ENCODE measurements at places on chromosomes 7 and 10.

- DNase-seq: peak; percentile 87
Observed at GRCh38 chr7:114889646-114890285, 32.1 kb upstream of the MDFIC start.

GRCh38 chr10:3135006-3135405 lies 37.6 kb downstream of the PITRM1 start:
- DNase-seq: no peak

- no peak for DNase-seq
Observed at GRCh38 chr7:140643416-140643815, 2.8 kb upstream of the DENND2A start.

DNA sequence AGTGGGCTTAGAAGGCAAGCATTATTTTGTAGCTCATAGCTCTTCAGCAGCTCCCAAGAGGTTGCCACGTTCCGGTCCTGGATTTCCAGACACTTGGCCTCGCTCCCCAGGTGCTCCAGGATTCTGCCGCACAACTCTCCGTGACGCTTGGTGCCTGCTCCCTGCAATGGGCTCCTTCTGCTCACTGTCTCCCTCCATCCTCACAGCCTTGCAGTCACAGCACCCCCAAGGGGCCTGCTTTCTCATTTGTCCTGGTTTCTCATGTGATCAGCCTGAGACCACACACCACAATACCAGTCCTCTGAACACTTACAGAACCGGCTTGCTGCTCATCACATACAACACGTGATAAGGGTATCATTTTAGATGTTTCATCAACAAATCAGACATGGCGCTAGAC lies 9.8 kb downstream of the IGFBP3 start:
- DNase-seq: no peak

GRCh38 chr7:129649128-129649690 lies 37.7 kb downstream of the NRF1 start:
- no peak for DNase-seq

GRCh38 chr10:2575460-2575859 lies 491.9 kb upstream of the PFKP start:
- DNase-seq: no peak

- DNase-seq: no peak
Observed at GRCh38 chr7:102468478-102469350, 3.9 kb downstream of the LRWD1 start.

- DNase-seq: peak; percentile 52
Observed at GRCh38 chr10:86261941-86262687, 104.5 kb downstream of the GRID1 start.

DNA sequence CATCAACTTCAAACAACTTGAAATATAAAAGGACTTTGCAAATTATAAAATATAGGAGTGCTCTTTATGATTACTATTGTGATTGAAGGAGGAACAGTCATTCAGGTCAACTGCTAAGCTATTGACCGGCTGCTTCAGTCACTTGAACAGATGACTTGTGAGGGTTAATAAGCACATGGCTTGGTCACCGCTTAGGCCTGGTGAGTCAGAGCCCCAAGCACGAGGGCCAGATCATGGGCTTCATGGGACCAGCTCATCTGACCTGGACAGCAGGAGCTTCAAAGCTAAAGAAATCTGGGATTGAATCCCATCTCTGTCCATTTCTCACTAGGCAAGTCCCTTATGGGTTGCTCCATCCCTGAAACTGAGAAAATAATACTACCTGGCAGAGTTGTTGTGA lies 60.4 kb upstream of the ADO start:
- no peak for DNase-seq

- DNase-seq: no peak
Observed at GRCh38 chr10:55233090-55233489, 432.1 kb upstream of the PCDH15 start.

- DNase-seq: no peak
Observed at GRCh38 chr7:53119514-53119941, 84.1 kb downstream of the POM121L12 start.

DNA sequence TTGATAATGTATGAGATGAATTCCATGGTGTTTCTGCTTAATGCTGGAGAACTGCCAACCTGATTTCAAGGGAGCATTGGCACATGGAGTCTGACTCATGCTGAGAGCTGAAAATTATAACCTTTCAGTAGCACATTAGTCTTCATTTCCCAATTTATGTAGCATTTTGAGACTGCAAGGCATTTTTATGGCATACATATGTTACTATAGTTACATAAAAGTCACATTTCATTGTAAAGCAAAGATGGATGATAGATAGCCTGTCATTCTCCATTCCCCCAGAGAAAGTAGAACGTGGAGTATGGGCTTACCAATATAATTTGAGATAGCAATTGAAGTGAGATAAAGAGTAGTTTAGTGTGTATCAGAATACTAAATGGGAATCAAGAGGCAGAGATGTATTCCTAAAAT lies 103.1 kb downstream of the SLC16A9 start:
- DNase-seq: peak; percentile 53

DNA sequence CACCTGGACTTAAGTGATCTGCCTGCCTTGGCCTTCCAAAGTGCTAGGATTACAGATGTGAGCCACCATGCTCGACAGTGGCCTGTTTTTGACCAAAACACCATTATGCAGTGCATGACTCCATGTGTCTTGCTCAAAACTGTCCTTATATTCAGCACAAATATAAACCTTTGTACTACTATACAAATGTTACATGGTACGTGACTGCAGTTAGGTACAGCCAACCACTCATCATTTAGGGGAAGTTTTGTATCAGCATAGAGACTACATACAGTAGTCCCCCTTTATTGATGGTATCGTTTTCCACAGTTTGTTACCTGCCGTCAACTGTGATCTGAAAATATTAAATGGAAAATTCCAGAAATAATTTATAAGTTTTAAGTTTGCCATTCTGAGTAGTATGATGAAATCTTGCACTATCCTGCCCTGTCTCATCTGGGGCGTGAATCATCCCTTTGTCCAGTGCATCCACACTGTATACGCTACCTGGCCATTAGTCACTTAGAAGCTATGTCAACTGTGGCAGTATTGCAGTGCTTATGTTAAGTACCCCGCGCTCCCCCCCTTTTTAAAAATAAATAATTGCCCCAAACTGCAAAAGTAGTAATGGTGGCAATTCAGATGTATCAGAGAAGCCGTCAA lies 23.3 kb upstream of the ZNF282 start:
- no peak for DNase-seq

DNA sequence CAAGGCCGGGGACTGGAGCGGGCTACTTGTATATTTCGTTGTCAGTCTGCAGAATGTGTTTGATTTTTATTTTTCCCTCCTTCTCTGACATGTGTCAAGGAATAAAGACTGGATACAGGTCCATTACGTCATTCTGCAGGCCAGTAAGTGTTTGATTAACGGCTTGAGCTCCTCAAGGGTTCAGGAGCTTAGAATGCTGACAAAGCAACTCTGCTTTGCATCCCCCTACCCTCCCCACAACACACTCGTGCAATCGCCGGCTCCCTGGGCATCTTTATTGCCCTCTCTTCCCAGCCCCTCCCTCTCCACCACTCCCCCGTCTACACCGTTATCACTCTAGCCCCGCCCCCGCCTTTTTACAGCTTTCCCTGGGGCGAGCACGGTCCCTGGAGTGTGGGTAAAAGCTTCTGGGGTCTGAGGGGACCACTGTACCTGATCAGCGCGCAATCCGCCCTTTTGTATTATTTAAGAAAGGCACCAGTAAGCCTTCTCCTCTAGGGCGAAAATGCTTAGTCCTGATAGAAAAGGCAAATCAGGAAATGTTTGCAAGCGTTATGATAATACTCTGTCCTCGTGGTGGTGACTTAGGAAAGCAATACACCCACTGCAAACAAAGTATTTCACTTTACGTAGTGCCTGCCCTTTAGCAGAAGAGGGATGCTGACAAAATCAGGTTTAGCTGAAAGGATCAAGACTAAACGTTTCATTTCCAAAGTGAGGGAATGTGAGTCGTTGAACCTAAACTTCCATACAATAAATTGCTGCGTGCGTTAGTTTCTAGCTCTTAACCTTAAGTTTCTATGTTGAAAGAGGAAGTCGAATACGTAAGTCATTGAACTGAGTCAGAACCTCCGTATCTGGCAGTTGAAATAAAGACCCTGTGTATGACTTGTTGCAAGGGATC lies 1.4 kb upstream of the CREB5 start:
- DNase-seq: peak; percentile 74

- DNase-seq: peak; percentile 60
Observed at GRCh38 chr7:1942243-1942940, 272.3 kb downstream of the ELFN1 start.

GRCh38 chr7:158473221-158473620 lies 114.4 kb downstream of the PTPRN2 start:
- DNase-seq: peak; percentile 2

GRCh38 chr10:30503700-30504266 lies 69.8 kb downstream of the MAP3K8 start:
- no peak for DNase-seq

- DNase-seq: no peak
Observed at GRCh38 chr7:79185605-79186004, 267.9 kb downstream of the MAGI2 start.

GRCh38 chr10:132879408-132880127 lies 62.8 kb downstream of the CFAP46 start:
- DNase-seq: no peak

- DNase-seq: no peak
Observed at GRCh38 chr10:24427678-24428409, 218.9 kb downstream of the KIAA1217 start.

DNA sequence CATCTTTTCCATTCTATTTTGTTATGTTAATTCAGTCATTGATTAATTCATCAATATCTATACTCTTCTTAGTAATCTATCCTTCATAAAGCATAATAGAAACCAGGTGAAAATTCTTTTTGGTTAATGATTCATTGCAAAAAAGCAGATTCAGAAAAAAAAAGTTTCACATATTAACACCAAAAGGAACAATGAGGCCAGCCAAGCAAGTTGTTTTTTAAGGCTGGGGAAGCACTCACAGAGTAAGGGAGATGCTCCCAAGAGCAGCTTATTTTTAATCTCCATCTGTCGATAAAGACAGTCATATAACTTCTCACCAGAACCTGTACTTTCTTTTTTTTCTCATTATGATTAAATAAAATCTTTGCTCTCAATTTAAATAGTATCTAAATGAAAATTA lies 95.8 kb downstream of the CACNA2D1 start:
- no peak for DNase-seq

All from MV-4-11 (cell line).